Upper lobe of right lung (tissue), 1 donor: ENCODE measurements at places on chromosomes 7 and 10. TPM values are rescaled to one million over a fixed set of nuclear protein-coding genes. Genes with fewer than 3 reads are reported as not detected.

GRCh38 chr7:77315182-77315591 is 101.0 kb downstream of the GSAP start:
- DNase-seq, result no peak
- H3K27me3 ChIP-seq, result no peaks in the 10 kb centered on the region
- H3K4me1 ChIP-seq, result peaks cover 3% of the 10 kb centered on the region
- H3K27ac ChIP-seq, result no peak overlapping the region
- H3K36me3 ChIP-seq, result peaks cover 58% of the 10 kb centered on the region

DNA sequence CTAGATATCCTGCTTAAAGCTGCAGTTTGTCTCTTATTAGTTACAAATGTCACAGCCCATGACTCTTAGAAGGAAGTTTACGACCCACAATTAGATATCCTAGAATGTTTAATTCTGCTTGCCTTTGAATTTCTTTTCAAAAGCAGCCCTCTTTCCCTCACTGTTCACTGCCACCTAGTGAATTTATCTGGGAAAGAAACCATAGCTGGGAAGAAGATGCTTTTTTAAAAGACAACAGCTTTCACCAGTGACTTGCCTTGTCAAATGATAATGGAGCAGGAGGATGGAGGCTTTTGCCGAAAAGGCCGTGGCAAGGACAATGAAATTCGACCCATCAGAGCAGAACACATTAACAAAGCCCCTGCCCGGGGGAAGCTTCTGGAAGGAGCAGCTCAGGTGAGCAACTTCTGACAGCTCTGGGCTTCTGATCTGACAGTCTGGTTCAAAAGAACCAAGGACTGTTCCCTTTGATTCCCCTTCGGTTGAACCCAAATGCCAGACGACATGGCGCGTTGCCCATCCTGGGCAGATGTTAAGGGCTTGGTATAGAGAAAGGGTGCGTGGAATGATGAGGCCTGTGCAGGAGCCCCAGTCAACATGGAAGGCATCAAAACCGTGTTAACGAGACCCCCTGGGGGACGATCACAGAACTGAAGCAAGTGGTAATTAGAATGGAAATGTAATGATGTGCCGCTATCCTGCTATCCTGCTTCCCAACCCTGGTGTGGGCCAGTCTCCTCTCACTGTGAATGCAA is 236.8 kb downstream of the FRMD4A start:
- H3K27ac ChIP-seq, result no peak overlapping the region
- H3K4me3 ChIP-seq, result no peak overlapping the region
- no peak for DNase-seq
- no peaks in the 10 kb centered on the region for H3K4me1 ChIP-seq
- H3K27me3 ChIP-seq, result no peaks in the 10 kb centered on the region

GRCh38 chr7:50207251-50207564 is 97.3 kb upstream of the IKZF1 start:
- no peaks in the 10 kb centered on the region for H3K27me3 ChIP-seq
- no peaks in the 10 kb centered on the region for H3K4me1 ChIP-seq
- no peak overlapping the region for H3K27ac ChIP-seq
- H3K36me3 ChIP-seq, result no peaks in the 10 kb centered on the region

- H3K36me3 ChIP-seq, result no peaks in the 10 kb centered on the region
- H3K27ac ChIP-seq, result no peak overlapping the region
- no peak overlapping the region for H3K4me3 ChIP-seq
- no peaks in the 10 kb centered on the region for H3K27me3 ChIP-seq
- no peak for DNase-seq
These were observed 30.6 kb downstream of the ECHDC3 start for GRCh38 chr10:11772575-11773288.

GRCh38 chr7:97008275-97008917 is 3.0 kb downstream of the DLX6 start:
- peaks cover 99% of the 10 kb centered on the region for H3K27me3 ChIP-seq
- no peak for DNase-seq
- no peaks in the 10 kb centered on the region for H3K36me3 ChIP-seq
- no peak overlapping the region for H3K4me3 ChIP-seq

- no peaks in the 10 kb centered on the region for H3K36me3 ChIP-seq
- H3K27me3 ChIP-seq, result no peaks in the 10 kb centered on the region
- H3K4me3 ChIP-seq, result no peak overlapping the region
These were observed 137.2 kb downstream of the GRID1 start for GRCh38 chr10:86229376-86229775.

DNA sequence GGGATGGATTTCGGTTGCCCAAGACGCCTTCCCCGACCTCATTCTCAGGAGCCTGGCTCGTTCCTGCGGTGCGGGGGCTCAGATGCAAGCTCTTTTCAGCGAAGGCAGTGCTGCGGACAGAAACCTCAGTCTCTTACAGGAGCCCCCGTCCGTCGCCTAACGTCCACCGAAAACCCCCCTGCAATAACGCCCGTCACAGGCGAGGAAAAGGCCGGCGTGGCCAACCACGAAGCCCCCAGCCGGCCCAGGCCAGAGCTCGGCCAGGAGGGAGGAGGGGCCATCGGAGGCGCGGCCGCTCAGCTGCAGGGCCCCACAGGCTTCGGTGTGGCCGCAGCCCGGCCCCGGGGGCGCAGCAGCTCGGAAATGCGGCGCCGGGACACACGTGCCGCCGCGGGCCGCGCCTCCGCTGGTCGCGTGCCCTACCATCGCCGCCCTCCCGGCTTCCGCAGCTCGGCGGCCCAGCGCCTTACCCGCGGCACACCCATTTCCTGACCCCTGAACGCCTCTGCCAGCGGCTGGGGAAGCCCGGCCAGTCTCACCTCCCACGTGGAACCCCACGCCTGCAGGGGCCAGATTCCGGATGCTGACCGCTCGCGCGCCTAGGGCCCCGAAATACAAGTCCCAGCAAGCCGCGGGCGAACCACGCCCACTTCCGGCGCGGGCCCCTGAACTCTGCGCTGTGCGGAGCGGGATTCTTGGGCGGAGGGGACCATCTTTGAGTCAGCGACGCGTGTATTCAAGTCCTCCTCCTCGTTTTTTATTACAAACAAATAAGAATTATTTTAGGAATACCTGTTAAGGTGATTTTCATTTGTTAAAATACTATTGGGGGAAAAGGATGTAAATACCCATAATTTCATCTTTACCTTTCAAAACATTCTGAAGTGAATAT is at the start of gene ZNF239:
Gene ZNF239 (minus strand): TSS at position 616 of the 892 bp plus-strand sequence. CDS start 16,537 bp downstream, outside the sequence.
- peak within 1 kb of the TSS; percentile 61 for H3K4me3 ChIP-seq
- H3K27ac ChIP-seq, result peak within 1 kb of the TSS; percentile 68
- H3K27me3 ChIP-seq, result no peaks in the 10 kb centered on the region

DNA sequence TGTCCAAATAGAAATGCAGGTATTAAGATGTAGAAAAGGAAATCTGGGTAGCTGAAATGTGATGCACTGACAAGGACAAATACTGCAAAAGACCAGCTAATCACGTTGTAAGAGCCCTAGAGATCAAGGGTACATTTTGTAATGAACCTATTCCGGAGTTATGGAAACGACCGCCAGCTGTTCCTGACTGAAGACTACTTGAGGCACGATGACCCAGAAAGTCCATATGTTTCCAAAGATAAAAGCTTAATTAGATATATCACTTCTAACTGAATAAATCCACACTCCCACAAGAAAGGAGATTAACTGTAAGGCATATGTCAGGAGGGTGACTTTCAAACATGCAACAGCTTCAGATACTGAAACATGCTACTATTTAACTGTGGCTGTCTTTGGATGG is 253.5 kb downstream of the NSUN6 start:
- H3K4me1 ChIP-seq, result no peaks in the 10 kb centered on the region
- DNase-seq, result no peak
- H3K4me3 ChIP-seq, result no peak overlapping the region
- H3K36me3 ChIP-seq, result no peaks in the 10 kb centered on the region
- H3K27me3 ChIP-seq, result no peaks in the 10 kb centered on the region

GRCh38 chr10:10734356-10735064 is 283.2 kb upstream of the CELF2 start:
- H3K27ac ChIP-seq, result no peak overlapping the region
- H3K27me3 ChIP-seq, result no peaks in the 10 kb centered on the region
- H3K36me3 ChIP-seq, result no peaks in the 10 kb centered on the region
- DNase-seq, result no peak
- H3K4me3 ChIP-seq, result no peak overlapping the region
- H3K4me1 ChIP-seq, result no peaks in the 10 kb centered on the region

- no peaks in the 10 kb centered on the region for H3K27me3 ChIP-seq
- H3K4me1 ChIP-seq, result no peaks in the 10 kb centered on the region
- no peak overlapping the region for H3K4me3 ChIP-seq
- peaks cover 29% of the 10 kb centered on the region for H3K36me3 ChIP-seq
- no peak overlapping the region for H3K27ac ChIP-seq
These were observed 105.0 kb upstream of the AMPH start for GRCh38 chr7:38736138-38736537.

- H3K4me1 ChIP-seq, result no peaks in the 10 kb centered on the region
- DNase-seq, result no peak
- H3K27me3 ChIP-seq, result no peaks in the 10 kb centered on the region
These were observed 227.6 kb downstream of the DGKI start for GRCh38 chr7:137619181-137619580.

DNA sequence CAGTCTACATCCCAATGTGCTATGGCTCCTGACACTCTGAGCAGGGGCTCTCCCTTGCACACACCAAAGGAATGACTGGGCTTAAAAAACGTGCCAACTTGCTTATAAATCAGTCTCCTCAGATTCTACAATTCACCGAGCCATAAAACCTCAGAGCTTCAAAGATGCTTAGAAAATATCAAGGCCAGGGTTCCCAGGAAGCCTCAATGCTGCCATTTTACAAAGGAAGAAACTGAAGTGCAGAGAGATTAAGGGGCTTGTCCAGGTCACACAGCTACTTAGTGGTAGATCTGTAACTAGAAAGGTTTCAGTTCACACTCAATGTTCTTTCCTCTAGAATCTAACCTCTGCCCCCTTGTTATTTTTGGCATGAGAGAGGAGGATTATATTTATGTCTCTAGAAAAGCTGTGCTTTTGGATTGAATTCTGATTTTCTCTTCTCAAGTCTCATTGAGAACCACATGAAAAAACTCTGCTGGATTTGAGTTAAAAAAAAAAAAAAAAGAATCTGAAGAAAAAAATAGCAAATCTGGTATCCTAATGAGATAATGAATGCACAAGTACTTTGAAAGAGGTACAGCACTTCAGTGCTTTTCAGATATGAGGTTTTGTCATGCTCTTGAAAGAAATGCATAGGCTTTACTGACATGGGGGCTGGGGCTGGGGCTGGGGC is 22.3 kb upstream of the TSPAN33 start:
- no peak for DNase-seq
- H3K27ac ChIP-seq, result no peak overlapping the region
- H3K36me3 ChIP-seq, result no peaks in the 10 kb centered on the region
- peaks cover 8% of the 10 kb centered on the region for H3K27me3 ChIP-seq
- H3K4me1 ChIP-seq, result no peaks in the 10 kb centered on the region
- H3K4me3 ChIP-seq, result no peak overlapping the region

DNA sequence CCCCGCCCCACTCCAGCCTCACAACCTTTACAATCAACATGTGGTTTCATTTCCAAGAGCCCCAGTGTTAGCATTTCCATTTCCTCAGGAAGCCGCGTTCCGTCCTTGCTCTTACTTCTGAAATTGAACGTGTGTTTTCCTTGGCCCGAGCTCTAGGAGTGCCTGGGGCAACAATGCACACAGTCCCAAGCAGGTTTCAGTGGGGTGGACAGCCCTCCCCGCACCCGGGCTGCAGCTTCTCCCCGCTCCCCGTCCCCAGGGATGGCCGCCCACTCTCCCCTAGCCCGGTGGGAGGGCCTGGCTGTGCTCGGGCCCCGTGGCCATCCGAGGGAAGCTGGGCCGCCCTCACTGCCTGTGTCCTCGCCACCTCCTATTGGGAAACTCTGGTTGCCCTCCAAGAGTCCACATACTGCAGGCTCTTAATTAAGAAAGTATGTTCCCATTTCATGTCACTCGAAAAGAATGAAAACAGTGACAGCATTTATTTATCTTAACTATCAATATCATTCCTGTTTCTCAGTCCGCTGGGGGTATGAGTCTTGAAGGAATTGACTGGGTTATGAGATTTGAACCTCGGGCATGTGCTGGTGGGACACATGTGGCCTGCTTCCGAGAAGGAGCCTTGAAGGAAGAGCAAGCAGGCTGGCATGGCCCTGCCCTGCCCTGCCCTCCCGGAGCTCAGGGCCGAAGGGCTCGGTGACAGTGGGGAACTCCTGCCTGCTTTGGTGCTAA is 163.8 kb downstream of the GRK5 start:
- peak overlapping the region; percentile 85 for H3K27ac ChIP-seq
- H3K4me1 ChIP-seq, result peaks cover 74% of the 10 kb centered on the region
- H3K36me3 ChIP-seq, result no peaks in the 10 kb centered on the region
- H3K4me3 ChIP-seq, result no peak overlapping the region
- peak; percentile 68 for DNase-seq

Gene CLCN1
- not detected for total RNA-seq

Gene TOMM7
- 361 TPM for total RNA-seq
